Fibroblast of lung (primary cell): ENCODE measurements at places on chromosomes 5 and 9. TPM values are rescaled to one million over a fixed set of nuclear protein-coding genes. Genes with fewer than 3 reads are reported as not detected.

- no peak overlapping the region for H3K4me3 ChIP-seq
- DNase-seq: peak; percentile 53
- H3K27me3 ChIP-seq: no peaks in the 10 kb centered on the region
- H3K36me3 ChIP-seq: no peaks in the 10 kb centered on the region
Measured at GRCh38 chr5:74257645-74258313, 382.7 kb downstream of the ENC1 start.

GRCh38 chr5:59615272-59615671 lies 278.3 kb downstream of the PDE4D start:
- H3K4me1 ChIP-seq: no peaks in the 10 kb centered on the region
- H3K27me3 ChIP-seq: no peaks in the 10 kb centered on the region
- no peak overlapping the region for H3K27ac ChIP-seq
- no peak overlapping the region for H3K4me3 ChIP-seq
- no peaks in the 10 kb centered on the region for H3K36me3 ChIP-seq

Gene CCNI2
- under 0.01 TPM in 1 of 2 replicates, not detected in the other for total RNA-seq

- no peaks in the 10 kb centered on the region for H3K27me3 ChIP-seq
- H3K4me1 ChIP-seq: no peaks in the 10 kb centered on the region
- H3K36me3 ChIP-seq: no peaks in the 10 kb centered on the region
- no peak overlapping the region for H3K27ac ChIP-seq
- DNase-seq: no peak
- no peak overlapping the region for H3K4me3 ChIP-seq
Measured at GRCh38 chr5:178383919-178384815, 151.6 kb upstream of the PHYKPL start.

- H3K27me3 ChIP-seq: no peaks in the 10 kb centered on the region
- no peak for DNase-seq
- H3K4me3 ChIP-seq: no peak overlapping the region
- no peaks in the 10 kb centered on the region for H3K4me1 ChIP-seq
- no peak overlapping the region for H3K27ac ChIP-seq
- no peaks in the 10 kb centered on the region for H3K36me3 ChIP-seq
Measured at GRCh38 chr9:72995131-72996024, 42.5 kb upstream of the ALDH1A1 start.

Gene SPAAR
- under 0.01 and 0.17 TPM in 2 replicates for total RNA-seq

Gene CTSV
- under 0.01 and 0.66 TPM in 2 replicates for total RNA-seq

- H3K27me3 ChIP-seq: no peaks in the 10 kb centered on the region
- no peak for DNase-seq
- no peak overlapping the region for H3K27ac ChIP-seq
- no peak overlapping the region for H3K4me3 ChIP-seq
- peaks cover 2% of the 10 kb centered on the region for H3K4me1 ChIP-seq
- H3K36me3 ChIP-seq: no peaks in the 10 kb centered on the region
Measured at GRCh38 chr5:57431759-57432158, 50.9 kb downstream of the ACTBL2 start.
